ENCODE measurements at places on chromosomes 1 and 21. TPM values are rescaled to one million over a fixed set of nuclear protein-coding genes. Genes with fewer than 3 reads are reported as not detected.

- DNase-seq = no peak
These were observed 246.5 kb downstream of the LTN1 start for GRCh38 chr21:28746166-28746565.

DNA sequence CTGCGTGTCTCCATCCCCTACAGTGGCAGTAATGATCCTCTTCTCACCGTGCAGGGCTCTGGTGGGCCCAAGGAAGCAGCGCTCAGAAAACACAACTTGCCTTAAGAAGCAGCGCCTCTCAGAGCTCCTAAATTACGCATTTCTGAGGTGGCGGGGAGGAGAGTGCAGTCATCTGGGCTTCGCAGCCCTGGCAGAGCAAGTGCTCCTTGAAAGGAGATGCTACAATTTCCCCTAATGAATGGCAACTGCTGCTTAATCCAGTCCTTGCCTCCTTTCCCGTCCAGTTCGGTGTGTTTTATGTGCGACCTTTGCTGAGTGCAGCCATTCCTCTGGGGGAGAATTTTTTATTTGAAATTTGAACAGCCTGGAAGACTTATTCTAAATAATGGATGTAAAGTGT is 287.3 kb downstream of the PTPRU start:
- DNase-seq = no peak

DNA sequence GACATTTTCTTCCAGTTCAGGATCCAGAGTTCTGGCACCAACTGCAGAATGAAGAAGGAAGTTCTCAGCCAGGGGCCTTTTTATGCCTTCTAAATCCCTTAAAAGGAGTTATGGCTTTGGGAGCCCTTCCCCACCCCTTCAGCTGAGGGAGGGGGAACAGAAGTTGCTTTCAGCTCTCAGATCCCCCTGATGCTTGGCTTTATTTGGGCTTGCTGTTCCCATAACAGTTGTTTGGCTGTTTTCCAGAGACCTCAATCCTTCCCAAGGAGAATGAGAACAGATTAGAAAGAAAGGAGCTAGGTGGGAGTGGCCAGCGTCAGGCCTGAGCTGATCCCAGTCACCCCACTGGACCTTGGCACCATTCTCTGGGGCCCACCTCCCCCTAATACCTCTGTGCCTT is at the start of gene RPE65:
TSS of gene RPE65 (minus strand) at position 54 of the 400 bp plus-strand sequence. CDS start at position 5, 49 bp downstream.
- DNase-seq = peak; percentile 16

DNA sequence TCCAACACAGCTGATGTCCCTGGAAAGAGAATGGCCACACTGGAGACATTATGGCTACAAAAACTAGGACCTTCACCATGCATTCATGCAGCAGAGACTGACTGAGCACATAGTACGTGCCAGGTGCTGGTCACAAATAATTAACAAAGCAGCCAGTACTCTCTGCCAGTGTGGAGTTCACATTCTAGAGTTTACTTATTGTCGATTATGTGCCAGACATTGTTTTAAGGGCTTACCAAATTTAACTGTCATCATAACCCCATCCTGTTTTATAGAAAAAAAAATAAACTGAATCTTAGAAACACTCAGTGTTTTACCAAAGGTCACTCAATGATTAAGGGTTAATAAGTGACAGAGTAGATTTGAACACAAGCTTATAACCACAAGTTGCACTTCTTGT is 143.3 kb downstream of the RRAGC start:
- no peak for DNase-seq

DNA sequence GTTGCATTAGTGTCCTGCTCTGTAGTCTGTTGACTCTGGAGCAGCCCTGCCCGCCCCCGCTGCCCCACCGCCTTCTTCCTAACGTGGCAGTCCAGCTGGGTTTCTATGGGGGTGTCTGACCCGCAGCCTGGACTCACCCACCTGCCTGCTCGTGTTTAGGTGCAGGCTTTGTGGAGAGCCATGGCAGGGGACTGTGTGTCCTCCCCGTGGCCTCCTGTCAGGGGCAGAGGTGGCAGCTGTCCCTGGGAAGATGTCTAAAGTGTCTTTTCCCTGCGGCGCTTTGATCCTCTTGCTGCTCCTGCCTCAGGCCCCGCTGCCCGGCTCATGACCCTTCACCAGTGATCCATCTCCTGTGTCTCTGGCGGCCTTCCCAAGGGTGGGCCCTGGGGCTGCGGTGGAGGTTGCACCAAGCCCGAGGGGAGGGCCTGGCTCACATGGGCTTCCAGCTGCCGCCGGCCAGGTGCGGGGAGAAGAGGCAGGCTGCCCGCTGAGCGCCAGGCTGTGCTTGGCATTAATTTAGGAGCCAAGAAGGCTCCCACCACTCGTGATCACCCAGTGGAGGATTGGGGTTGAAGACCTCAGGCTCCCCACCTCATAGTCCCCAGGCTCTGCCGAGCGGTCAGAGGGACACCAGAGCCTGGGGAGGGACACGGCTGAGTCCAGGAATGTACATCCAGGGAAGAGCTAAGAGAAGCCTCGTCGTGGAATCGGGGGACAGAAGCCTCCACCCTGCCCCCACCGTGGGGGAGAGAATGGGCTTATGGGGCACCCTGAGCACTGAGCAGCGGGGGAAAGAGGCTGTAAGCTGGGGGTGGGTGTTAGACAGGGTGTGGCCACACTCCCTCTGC is 44.1 kb downstream of the COL18A1 start:
- no peak for DNase-seq

The TNNI3K gene
- total RNA-seq = not detected

GRCh38 chr1:235736263-235736662 is 86.7 kb upstream of the GNG4 start:
- DNase-seq = no peak

DNA sequence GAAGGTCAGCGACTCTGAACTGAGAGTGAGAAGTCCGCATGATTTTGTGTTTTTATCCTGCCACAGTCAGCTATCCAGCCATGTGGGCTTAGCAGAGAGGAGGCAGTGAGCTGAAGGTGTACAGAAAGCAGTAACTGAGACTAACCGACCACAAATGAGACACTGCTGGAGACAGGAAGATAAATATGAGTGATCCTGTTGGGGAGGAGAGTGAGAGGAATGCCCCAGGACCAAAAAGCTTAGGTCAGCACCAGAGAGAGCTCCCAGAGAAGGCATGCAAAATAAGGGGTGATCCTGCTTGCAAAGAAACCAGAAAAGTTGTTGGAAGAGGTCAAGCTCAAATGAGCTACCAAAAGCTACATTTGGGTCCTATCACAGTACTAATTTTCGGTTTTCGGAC is 63.7 kb downstream of the HLCS start:
- DNase-seq = peak; percentile 53

DNA sequence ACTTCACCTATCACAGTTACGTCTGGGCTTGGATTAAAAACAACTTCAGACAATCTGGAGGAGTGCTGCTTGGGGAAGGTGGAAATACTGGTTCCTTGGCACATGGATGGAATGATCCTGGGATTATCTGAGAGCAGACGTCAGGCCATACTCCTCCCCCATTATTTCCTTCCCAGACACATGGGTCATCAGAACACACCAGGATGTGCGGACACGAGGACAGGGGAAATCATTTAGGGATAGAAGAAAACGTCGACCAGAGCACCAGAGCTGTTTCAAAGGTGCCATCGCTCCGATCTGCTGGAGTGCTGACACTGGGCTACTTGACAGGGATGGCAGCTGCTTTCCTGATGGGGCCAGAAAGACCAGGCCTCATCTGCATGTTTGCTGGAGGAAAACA is 31.8 kb upstream of the ANGPTL7 start:
- DNase-seq = no peak

DNA sequence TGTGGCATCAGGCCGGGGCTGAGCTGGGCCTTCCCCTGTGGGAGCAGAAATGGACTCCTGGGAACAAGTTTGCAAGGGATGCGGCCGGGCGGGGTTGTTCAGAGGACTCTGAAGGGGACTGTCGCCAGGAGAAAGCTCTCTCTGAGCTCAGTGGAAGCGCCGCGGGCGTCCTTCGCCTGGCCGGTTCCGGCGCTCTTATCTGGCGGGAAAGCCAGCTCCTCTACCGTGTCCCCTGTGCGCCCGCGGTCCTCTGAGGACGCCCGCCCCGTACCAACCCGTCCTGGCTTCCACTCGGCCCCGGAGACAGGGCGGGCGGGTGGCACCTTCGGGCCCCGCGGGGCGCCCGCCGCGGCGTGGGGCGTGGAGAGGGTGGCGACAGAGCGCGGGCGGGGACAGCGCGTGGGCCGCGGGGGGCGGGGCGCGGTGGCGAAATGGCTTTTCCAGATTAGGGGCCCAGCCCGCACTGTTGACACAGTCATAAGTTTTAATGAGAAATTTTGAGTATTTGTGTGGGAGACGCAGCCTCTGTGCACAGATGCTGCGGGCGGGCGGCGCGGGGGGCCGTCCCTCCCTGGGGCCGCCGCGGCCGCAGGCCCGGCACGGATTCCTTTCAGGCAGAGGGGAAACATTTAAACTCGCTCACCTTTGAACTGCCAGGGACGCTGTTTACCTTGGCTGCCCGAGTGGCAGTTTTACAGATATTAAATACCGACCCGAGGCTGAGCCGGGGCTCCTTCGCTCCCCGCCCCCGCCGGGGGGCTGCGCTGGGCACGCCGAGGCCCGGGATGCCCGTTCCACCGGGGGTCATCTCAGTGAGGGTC is 70.2 kb downstream of the FOXD2 start:
- DNase-seq = no peak

The DUSP10 gene
- total RNA-seq = 34.8 TPM

DNA sequence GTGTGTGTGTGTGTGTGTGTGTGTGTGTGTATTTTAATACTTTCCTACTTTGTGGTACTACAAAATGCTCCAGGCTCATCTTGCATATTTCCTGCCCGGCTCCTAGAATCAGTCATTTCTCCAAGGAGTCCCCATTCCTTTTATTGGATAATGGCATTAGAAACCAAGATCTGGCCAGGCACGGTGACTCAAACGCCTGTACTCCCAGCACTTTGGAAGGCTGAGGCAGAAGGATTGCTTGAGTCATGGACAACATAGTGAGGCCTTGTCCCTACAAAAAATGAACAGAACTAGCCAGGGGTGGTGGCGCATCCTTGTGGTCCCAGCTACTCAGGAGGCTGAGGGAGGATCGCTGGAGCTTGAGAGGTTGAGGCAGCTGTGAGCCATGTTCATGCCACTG is 20.3 kb downstream of the EPB41 start:
- DNase-seq = no peak

GRCh38 chr21:35179990-35180540 is 131.0 kb upstream of the RUNX1 start:
- peak; percentile 95 for DNase-seq

The KRTAP21-2 gene
- not detected for total RNA-seq

The S100A3 gene
- total RNA-seq = 12.8 TPM

The TACSTD2 gene
- 3.0 TPM for total RNA-seq

DNA sequence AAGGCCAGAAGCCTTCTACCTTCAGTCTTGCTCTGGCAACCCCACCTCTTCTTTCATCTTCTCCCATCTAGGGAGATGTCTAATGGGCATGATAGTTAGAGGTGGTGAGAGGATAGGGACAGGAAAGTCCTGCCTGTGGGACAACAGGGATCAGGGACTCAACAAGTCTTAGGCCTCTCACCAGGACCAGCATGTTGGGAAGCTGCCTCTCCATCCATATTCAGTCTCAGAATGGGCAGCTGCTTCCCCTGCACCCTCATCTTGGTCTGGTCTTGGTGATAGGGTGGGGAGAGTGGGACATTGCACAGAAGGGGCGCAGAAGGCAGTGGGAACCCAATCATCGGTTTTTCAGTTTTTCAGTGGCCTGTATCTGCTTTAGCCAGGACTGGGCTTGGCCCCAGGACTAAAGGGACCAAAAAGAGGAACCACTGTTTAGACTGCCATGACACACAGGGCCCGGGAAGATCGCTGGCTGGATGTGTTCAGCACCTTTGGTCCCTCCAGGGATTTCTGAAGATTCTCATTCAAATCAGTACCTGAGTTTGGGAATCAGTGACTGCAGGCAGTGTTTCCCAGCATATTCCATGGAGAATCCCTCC is 12.7 kb downstream of the RHEX start:
- DNase-seq = no peak

DNA sequence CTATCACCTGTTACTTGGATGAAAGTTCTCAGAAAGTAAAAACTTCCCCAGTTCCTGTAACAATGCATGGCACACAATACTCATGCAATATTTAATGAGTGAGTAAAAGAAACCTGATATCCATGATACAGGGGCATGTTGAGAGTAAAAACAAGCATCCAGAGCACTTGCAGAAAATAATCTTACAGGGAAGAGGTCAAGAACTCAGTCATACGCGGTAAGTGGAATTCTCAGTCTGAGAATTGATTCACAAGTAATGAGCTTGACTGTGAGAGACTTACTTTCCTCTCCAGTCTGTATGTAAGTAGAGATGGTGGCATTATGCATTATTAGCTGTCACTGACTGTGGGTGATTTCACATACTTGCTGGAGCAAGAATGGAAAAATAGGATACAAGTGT is 976.9 kb downstream of the BRINP3 start:
- DNase-seq = peak; percentile 25

GRCh38 chr1:114032271-114033215 is 53.3 kb downstream of the OLFML3 start:
- DNase-seq = peak; percentile 74

DNA sequence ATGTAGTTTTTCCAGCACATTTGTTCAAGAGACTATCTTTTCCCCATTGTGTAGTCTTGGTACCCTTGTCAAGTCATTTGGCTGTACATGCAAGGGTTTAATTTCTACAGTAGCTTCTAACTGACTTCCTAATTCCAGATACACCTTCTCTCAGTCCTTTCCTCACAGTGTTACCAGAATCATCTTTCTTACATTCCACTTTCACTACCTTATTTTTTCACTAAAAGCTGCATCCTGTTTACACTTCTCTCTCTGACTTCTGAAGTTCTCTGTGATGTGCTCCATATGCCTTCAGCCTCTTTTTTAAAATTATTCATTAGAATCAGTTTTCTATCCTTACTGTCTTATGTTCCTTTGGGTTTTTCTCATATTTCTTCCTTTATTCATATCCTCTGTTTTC is 57.1 kb upstream of the RWDD3 start:
- DNase-seq = no peak

DNA sequence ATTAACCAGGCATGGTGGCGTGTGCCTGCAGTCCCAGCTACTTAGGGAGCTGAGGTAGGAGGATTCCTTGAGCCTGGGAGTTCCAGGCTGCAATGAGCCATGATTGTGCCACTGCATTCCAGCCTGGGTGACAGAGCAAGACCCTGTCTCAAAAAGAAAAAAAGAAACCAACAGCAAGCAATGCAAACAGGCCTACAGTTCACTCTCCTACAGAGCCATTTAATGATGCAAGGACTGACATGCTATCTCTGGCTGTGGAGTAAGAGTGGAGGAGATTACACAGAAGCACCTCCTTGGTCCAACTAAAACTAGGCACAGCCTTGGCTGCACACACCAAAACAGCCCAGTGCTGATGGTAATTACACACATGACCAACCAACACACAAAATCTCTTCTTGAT is 127.5 kb upstream of the SOD1 start:
- no peak for DNase-seq

DNA sequence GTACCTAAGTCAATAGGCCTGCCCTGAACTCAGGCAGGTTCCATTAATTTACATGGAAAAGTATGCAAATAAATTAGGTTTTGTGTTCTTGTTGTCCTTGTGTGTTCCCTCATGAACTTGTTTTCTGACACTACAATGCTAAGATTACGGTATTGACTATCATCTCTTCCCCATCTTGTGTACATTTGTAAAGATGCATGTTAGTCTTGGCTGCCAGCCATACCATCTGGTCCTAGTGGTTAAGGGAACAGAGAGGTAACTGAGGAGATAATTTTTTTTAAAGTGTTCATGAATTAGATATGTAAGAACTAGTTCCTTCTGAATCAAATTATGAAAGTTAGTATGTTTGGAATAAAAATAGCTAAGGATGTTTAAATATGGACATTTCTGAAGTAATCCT is 167.6 kb upstream of the ADAMTS5 start:
- no peak for DNase-seq

GRCh38 chr1:185939142-185939541 is 205.0 kb downstream of the HMCN1 start:
- peak; percentile 70 for DNase-seq

- peak; percentile 15 for DNase-seq
These were observed 543 bp upstream of the KCNJ10 start for GRCh38 chr1:160070243-160071163.

Measured in astrocyte (in vitro differentiated cells and primary cell).